ENCODE measurements at places on chromosomes 6 and 20.

- no peak for DNase-seq
Measured at GRCh38 chr6:13660893-13661292, 45.8 kb downstream of the NOL7 start.

DNA sequence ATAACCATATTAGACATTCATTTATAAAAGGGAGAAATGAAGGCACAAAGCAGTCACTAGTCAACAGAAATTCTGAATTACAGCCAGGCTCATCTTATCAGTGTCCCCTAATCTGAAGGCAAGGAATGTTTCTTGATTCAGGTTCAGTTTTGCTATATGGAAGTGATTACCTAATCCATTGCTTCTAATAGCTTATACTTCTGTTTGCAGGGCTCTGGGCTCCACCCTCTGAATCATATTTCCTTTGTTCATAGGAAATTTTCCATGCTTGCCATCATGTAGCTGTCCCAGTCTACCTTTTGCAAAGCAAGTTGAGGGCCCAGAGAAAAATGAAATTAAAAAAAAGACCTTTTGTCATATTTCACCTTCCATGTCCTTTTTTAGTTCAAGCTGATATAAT lies 96.0 kb downstream of the LCA5 start:
- no peak for DNase-seq

- no peak for DNase-seq
Measured at GRCh38 chr6:157611406-157611805, 211.6 kb upstream of the SNX9 start.

DNA sequence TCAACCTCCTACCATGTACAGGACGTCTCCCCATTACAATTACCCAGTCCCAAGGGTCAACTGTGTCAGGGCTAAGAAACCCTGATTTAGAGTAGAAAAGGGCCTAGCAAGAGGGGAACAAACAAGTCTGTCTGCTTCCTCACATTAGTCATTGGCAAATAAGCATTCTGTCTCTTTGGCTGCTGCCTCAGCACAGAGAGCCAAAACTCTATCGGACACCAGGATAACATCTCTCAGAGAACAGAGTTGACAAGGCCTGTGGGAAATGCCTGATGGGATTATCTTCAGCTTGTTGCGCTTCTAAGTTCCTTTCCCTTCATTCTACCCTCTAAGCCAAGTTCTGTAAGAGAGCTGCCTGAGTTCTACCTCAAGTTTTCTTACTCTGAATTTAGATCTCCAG lies 19.0 kb upstream of the VSX1 start:
- no peak for DNase-seq

- no peak for DNase-seq
Measured at GRCh38 chr6:96925290-96925687, 761 bp downstream of the KLHL32 start.

- peak; percentile 63 for DNase-seq
Measured at GRCh38 chr20:37095108-37095598, 644 bp downstream of the RBL1 start.

DNA sequence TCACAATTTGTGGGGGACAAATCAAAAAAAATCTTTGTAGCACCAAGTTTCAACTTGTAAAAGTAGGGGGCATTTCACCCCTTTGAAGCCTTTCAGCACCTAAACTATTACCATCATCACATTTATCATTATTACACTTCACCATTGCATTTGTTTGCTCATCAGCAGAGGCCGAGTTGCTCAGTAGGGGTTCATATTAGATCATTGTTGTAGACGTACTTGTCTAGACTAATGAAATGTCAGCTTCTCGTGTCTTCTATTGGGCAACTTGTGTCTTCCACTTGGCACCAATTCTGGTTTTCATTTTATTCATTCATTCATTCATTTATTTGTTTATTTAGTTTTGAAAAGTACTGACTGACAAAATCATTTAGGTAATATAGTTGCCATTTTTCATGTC lies 338.3 kb upstream of the KCNQ5 start:
- no peak for DNase-seq

- no peak for DNase-seq
Measured at GRCh38 chr6:126447367-126447766, 107.5 kb downstream of the CENPW start.

- DNase-seq = no peak
Measured at GRCh38 chr6:297571-298232, 5.4 kb downstream of the DUSP22 start.

GRCh38 chr6:23277521-23278179 lies 708.3 kb downstream of the HDGFL1 start:
- no peak for DNase-seq

GRCh38 chr6:37762806-37763205 lies 56.7 kb upstream of the ZFAND3 start:
- no peak for DNase-seq

- no peak for DNase-seq
Measured at GRCh38 chr6:141437685-141438084, 695.0 kb upstream of the GJE1 start.

- DNase-seq = no peak
Measured at GRCh38 chr6:107753778-107754177, 70.3 kb downstream of the SCML4 start.

DNA sequence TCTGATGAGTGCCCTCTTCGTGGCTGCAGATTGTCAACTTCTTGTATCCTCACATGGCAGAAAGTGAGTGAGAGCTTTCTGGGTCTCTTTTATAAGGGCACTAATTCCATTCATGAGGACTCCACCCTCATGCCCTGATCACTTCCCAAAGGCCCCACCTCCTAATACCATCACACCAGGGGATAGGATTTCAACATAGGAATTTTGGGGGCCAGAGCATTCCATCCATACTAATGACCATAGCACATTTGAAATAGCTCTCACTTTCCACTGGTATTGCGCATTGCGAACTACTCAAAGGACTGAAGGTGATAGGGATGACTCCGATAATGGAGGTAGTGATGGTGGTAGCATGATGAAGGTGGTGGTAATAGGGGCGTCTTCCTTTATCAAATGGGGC lies 324.3 kb downstream of the PRL start:
- no peak for DNase-seq

GRCh38 chr6:91501930-91502329 lies 915.1 kb upstream of the MAP3K7 start:
- DNase-seq = no peak

- no peak for DNase-seq
Measured at GRCh38 chr6:34226066-34226465, 10.6 kb upstream of the HMGA1 start.

- no peak for DNase-seq
Measured at GRCh38 chr6:151154418-151154817, 85.3 kb upstream of the AKAP12 start.

DNA sequence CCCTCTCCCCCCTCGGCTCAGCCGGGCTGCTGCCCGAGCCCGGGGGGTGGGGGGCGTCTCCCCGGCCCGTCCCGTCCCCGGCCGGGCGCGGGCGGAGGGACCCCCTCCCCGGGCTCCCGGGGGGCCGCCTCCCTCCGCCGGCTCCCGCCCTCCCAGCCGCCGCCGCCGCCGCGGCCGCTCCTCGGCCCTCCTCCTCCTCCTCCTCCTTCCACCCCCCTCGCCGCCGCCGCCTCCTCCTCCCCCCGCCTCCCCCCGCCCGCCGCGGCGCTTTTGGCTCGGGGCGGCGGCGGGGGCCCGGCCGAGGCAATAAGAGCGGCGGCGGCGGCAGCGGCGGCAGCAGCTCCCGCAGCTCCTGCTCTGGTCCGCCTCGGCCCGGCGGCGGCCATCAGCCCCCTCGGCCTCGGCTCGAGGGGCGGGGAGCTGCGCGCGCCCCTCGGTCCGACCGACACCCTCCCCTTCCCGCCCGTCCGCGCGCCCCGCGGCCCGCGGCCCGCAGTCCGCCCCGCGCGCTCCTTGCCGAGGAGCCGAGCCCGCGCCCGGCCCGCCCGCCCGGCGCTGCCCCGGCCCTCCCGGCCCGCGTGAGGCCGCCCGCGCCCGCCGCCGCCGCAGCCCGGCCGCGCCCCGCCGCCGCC lies 38.7 kb downstream of the GNAS start:
- DNase-seq = peak; percentile 84

DNA sequence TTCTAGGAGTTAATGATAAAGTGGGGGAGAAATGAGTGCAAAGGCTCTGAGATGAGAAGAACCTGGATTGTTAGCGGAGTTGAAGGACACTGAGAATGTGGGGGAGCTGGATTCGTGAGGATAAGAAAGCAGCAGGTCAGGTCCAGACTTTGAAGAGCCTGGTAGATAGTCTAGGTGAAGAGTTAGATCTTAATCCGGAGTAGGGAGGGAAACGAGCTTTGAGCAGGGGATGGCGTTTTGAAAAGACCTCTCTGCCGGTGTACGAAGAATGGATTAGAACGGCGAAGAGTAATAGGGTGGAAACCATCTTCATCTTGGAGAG lies 487 bp upstream of the PHF20 start:
- DNase-seq = no peak

GRCh38 chr6:35202066-35202546 lies 11.7 kb upstream of the SCUBE3 start:
- DNase-seq = no peak

DNA sequence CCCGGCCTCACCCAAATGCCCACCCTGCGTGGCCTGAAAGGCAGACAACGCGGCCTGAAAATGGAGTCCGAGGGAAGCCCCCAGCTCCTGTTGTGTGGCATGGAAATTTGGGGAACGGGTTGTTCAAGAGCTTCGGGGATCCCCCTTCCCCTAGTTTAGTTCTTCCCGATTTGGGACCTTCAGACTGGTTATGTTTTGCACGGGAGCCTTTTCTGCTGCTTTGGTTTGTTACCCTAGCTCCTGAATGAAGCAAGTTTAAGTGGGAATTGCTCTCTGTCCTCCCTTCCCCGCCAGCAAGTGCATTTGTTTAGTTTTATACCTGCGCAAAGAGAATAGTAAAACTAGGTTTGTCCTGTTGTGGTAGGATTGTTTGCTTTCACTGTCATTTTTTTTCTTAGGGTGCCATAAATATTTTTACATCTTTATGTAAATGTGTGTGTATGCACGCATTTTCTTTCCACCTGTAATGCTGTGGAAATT lies 604 bp downstream of the SH3BGRL2 start:
- no peak for DNase-seq

DNA sequence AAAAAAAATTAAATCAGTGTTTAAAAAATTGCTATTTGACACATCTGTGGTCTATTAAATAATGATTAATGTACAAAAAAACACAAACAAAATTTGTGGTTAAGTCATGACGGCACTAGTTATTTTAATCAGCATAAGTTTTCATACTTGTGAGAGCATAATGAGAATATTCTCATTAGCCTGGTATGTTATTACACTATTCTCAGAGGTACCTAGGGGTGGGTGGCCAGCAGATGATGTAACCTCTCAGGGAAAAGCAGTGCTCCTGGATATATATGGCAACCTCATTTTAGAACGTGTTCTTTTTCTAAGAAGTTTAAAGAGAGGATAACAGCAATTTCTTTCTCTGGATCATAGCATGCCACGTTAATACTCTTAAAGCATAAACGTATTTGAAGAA lies 109.2 kb downstream of the GJA1 start:
- no peak for DNase-seq

- no peak for DNase-seq
Measured at GRCh38 chr6:78243519-78243918, 590.7 kb downstream of the MEI4 start.

DNA sequence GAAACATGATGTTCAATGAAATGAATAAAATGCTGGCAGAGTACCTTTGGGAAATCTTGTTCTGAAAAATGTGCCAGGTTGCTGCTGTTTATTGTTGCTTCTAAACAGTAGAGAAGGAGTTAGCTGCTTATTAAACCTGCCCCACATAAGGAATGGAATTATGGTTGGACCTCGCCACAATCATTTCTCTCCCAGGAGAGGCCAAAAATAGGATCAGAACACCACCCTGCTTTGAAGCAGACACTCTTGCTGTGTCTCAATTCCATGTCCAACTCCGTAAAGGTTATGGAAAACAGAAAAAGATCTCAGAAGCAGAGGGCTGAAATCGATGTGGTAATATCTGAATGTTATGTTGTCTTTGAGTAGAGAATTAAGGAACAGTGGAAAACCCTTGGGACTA lies 27.9 kb downstream of the AFG1L start:
- DNase-seq = no peak

- DNase-seq = no peak
Measured at GRCh38 chr6:152089992-152090391, 282.5 kb downstream of the ESR1 start.

DNA sequence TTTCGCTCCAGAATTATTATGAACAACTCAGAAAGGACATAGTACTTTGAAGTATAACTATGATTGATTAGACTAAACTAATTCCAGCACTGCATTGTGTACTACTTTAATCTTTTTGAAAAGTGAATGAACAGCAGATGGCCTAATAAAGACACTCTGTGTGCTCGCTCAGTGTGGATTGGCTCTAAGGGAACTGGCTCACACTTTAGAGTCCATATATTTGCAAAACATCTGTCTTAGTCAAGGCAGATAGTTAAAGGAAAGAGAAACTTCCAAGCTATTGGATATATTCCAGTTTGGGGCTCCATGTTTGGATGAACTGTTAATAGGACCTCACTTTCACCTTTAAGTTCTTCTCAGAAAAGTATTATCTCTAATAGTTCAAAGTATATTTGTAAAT lies 218.9 kb downstream of the EYA4 start:
- DNase-seq = no peak

DNA sequence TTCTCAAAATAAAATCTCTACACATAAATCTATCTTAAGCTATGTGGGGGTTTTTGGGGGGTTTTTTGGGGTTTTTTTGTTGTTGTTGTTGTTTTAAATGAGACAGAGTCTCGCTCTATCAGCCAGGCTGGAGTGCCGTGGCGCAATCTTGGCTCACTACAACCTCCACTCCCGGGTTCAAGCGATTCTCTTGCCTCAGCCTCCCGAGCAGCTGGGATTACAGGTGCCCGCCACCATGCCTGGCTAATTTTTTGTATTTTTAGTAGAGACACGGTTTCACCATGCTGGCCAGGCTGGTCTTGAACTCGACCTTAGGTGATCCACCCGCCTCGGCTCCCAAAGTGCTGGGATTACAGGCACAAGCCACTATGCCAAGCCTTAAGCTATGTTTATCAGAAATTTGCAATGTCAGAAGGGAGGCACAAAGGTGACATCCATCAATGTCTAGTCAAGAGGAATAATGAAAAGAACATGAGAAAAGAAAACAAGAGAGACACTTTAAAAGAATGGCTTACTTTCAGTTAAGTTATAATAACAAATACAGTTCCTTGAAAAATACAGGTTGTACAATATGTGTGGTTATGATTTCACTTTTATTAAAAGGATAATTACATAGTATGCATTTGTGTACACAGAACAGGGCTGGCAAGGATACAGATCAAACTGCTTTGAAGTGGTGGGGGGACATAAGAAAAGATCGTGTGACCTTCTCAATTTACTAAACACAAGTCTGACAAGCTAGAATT lies 28.6 kb downstream of the SLC23A2 start:
- DNase-seq = no peak

Data from CD4-positive, alpha-beta T cell treated with Interleukin-21 for 1 hour (primary cell).